Stimulated activated CD4-positive, alpha-beta T cell treated with anti-CD3 and anti-CD28 coated beads, Interleukin-4, amount 100 ng/mL, for 1 hour (primary cell): ENCODE measurements at places on chromosomes 5 and 9.
A peak's percentile ranks its signal among the peaks of the same experiment; 100 is the strongest.

GRCh38 chr5:2164586-2164985 is 281.9 kb upstream of the IRX4 start:
- DNase-seq, result no peak

DNA sequence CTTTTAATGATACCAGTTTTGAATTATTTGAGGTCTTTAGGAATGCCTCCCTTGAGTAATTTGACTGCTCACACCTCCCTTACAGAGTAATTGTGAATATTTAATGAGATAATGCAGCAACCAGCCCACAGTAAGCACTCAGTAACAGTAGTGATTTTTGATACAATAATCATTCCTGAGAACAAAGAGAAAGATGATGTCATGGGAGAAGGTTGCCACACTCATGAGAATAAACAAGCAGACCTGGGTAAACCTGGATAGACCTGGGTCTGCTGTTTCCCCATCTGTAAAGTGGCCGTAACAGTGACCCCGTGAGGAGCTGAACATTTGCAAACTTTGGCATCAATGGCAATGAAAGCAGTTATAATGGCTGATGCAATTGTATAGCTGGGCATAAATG is 4.2 kb downstream of the C1QTNF2 start:
- DNase-seq, result no peak

GRCh38 chr5:175235251-175235960 is 208.6 kb downstream of the DRD1 start:
- DNase-seq, result no peak

GRCh38 chr5:59711310-59711709 is 182.2 kb downstream of the PDE4D start:
- no peak for DNase-seq

GRCh38 chr9:93143830-93144530 is 9.9 kb upstream of the NINJ1 start:
- peak; percentile 35 for DNase-seq

DNA sequence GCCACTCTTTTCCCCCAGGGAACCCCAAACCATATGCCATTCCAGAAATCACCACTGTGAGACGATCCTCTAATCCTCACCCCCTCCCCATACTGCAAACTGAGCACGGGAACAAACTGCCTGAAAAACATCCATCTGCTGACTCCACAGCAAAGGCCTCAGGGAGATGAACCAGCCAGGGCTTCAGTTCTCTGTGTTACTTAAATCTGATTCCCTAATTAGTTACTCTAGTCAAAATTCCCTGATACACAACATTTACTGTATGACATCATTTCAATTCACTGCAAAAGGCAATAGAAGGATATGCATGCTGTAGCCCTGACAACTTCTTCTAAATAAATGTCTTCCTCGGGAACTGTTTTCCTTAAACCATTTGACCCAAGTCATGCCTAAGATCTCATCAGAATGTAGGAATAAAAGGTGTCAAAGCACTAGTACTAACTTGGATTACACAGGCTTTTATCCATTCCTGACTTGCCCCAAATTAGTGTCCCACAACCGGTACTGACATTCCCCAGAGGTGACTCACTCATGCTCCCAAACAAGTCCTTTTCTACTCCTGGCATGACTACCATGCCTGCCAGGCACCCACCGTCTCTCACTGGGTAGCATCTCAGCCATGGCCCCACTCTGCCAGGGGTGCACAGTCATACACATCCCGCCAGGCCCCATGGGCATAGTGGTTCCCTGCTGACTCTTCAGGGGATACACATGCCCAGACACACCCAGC is 35.0 kb downstream of the MTX3 start:
- no peak for DNase-seq

- no peak for DNase-seq
These were observed at the start of gene HSPB3 for GRCh38 chr5:54455413-54456157. HSPB3 (plus strand) TSS chr5:54455699; CDS start chr5:54455790, 91 bp downstream.

DNA sequence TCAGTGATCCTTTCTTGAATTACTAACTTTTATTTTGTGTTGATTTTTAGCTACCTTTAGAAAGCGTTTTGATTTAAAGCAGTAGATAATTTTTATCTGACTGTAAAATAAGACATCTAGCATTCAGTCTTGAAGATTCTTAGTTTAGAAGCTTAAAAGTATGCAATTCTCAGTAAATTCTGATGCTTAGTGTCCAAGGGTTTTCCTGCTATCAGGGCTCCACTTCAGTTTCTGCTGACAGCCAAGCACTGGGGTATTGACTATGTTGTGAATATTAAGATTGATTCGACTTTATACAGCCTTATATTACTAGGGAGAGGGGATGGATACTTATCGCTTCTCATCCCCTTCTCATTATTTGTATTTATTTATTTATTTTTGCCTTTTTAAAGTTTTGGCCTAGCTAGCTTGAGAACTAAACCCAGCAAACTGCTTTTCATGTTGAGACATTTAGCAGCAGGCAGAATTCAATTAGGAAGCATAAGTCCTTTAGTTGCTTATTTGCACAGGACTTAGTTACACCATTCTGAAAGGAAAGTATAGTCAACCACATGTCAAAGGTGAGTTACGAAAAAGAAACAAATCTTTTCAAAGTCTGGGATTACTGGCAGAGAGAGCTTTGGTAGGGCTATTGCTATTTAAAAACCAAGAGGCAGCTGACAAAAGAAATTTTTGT is 2.9 kb downstream of the PBX3 start:
- DNase-seq, result no peak

GRCh38 chr5:3835811-3836210 is 240.2 kb downstream of the IRX1 start:
- no peak for DNase-seq

DNA sequence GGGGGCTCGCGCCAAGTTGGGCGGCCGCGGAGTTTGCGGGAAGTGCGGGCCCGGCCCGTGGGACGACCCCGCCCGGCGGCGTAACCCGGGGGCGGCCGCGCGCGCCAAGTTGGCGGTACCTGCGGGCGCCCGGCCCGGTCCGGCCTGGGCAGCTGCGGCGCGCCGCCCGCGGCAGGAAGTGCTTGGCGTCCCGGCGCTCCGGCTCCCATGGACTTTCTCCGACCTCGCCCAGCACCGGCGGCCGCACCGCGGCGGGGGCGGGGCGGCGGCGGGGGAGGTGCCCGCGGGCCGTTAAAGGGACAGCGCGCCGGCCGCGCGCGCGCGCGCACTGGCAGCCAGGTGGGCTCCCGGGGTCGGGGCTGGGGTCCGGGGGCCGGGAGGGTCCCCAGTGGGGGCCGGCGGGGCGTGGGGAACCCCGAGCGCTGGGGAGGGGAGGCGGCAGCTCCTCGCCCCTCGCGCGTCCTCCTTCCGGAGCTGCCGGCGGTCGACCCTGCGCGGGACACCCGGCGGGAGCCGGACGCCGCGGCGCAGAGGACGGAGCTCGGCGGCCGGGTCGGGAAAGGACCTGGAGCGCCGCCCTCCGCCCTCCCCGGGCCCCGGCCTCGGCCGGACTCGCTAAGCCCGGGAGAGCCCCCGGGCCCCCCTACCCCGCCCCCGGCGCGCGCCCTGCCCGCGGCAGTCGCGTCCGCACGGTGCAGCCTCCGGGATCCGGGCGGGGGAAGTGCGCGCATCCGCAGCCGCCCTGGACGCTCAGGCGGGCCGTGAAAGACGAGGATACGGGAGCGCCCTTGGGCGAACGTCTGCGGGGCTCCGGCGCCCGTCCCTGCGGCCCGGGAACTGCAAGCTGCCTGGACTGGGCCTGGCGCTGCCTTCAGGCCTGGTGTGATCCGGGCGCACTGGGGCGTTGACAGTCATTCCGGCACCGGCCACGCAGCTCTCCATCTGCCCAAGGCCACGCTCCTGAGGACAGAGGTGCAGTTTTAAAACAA is at the start of gene NACC2:
TSS of gene NACC2 (minus strand) at position 220 of the 989 bp plus-strand sequence. CDS start 44,768 bp downstream, outside the sequence.
- DNase-seq, result peak; percentile 32

DNA sequence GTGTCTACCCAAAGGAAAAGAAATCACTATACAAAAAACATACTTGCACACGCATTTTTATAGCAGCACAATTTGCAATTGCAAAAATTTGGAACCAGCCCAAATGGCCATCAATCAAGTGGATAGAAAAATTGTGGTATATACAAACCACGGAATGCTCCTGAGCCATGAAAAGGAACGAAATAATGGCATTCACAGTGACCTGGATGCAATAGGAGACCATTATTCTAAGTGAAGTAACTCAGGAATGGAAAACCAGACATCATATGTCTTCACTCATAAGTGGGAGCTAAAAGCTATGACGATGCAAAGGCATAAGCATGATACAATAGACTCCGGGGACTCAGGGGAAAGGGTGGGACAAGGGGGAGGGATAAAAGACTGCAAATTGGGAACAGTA is 78.4 kb downstream of the ENC1 start:
- DNase-seq, result no peak

DNA sequence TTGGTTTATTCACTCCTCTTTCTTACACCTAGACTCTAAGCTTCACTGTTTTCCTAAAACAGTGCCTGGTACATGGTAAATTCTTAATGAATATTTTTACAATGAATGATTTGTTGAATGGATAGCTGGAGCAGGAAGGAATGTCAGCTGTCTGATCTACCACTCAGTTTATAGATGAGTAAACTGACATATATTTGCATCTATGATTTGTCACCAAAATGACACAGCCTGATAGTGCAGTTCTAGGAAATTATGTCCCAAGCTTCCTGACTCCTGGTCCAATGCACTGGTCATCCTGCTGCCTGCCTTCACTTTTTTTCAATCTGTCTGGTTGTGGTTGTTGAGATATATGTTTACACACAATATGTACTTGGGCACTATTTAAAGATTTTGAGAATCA is 651.7 kb upstream of the WWC1 start:
- DNase-seq, result no peak

GRCh38 chr9:36137392-36138004 is 965 bp downstream of the GLIPR2 start:
- DNase-seq, result no peak

DNA sequence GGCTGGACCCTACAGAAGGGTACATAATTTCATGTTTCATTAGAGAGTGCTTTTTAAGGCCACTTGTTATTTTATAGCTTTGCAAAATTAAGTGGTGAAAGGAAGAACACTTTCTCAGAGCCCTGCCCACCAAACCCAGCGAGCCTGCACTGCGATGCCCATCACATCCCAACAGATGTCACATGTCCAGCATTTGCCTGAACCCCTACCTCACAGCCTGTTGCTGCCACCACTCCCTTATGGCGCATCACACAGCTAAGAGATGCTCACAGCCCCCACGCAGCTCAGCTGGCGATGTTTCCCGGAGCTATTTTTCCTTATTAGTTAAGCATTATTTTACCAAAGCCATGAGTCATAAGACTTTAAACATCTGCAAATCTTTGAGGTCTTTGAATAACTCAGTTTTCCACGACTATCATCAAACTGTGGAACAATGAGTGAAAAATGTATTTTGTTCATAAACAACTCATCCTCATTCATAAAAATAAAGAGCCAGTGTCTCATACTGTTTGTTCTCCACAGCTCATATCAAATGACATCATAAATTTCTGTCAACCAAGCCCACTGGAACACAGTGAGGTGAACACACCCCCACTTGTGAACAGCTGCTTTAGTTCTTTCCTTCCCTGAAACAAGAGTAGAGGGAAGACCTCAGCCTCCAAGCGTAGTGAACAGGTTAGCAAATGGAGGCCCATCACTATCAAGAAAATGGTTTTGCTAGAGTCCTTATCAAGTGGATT is 104.9 kb downstream of the SYK start:
- no peak for DNase-seq

GRCh38 chr9:5429873-5430564 is 7.7 kb downstream of the PLGRKT start:
- DNase-seq, result no peak

DNA sequence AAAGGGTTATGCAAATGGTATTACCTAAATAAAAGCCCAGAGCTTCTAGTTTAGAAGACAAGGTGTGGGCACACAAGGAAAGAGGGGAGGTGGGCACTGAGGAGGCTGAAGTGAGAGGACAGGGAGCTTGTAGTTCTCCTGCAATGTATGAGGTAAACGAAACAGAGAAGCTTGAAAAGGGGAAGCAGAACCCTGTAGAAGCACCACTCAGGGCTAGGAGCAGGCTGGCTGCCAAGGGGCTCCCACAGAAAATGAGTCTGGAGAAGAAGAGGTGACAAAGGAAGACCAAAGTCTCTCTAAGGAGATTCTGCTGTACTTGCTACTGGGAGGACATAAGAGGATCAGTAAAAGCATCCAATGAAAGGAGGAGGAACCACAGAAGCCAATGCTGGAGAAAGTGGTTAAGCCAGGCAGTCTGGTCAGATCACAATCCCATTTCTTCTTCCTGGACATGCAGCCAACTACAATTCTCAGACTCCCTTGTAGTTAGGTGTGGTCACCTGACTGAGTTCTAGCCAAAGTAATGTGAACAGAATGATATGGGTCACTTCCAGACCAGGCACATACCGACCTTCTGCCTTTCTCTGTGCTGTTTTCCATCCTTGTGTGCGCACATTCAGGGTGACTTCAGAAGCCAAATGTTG is 174.5 kb upstream of the MAP3K1 start:
- no peak for DNase-seq

DNA sequence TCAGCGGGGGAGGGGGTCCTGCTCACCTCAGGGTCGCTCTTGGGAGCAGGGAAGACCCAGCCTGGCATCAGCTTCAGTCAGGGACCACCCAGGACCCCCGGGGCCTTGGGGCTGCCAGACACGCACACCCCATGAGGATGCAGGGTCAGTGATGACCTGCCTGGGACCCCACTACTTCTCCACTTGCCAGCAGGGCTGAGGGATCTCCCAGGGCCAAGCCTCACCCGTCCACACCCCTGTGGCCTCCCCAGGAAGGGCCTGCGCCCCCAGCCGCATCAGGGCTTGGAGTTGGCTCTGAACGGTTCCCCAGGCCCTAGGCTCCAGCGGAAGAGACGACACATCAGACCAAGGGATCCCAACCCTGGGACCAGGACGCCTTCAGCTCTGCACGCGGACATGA is 33.7 kb downstream of the SLC12A7 start:
- DNase-seq, result no peak

DNA sequence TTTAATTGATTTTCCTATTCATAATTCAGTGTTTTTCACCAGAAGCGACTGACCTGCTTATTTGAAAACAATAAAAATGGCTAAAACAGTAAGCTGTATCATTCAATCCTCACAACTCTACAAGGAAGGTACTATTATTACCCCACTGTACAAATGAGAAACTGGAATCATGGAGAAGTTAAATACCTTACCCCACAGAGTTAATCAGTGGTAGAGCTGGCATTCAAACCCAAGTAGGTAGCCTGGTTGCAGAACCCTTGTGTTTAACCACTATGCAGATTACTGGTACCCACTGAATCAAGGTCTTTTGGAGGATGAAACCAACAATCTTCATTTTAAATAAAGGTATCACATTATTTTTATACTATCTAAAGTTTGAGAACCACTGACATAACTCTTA is 59.6 kb downstream of the MLANA start:
- DNase-seq, result no peak
